ENCODE measurements at places on chromosomes 11 and 22.

- peak; percentile 13 for DNase-seq
Measured at GRCh38 chr11:79113054-79113690, 327.7 kb downstream of the TENM4 start.

- peak; percentile 62 for DNase-seq
Measured at GRCh38 chr11:117221775-117222517, 9.9 kb downstream of the PCSK7 start.

- DNase-seq, result no peak
Measured at GRCh38 chr11:2748061-2748813, 48.4 kb upstream of the KCNQ1OT1 start.

- no peak for DNase-seq
Measured at GRCh38 chr11:96332126-96332771, 10.7 kb downstream of the MAML2 start.

- DNase-seq, result peak; percentile 67
Measured at GRCh38 chr11:120235024-120235628, 4.8 kb upstream of the POU2F3 start.

GRCh38 chr11:102422817-102423712, 29.5 kb downstream of the TMEM123 start:
- peak; percentile 29 for DNase-seq

DNA sequence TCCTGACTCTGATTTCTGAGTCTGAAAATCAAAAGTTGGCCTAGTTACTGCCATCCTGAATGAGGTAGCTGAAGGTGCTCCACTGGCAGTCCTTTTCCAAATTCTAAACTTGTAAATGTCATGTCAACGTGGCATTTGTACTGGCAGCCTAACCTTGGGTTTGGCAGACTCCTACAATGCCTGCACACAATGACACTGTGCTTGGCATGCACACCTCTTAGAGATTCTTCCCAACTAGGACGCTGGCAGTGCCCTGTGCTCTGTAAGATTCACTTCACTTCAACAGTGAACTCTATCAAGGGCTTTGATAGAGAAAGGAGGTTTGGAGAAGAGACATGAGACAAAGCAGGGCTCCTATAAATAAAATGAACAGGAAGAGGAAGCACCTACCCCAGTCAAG, 21.9 kb upstream of the PPP2R1B start:
- no peak for DNase-seq

GRCh38 chr22:42419243-42419881, 12.8 kb downstream of the NFAM1 start:
- DNase-seq, result no peak

- DNase-seq, result peak; percentile 26
Measured at GRCh38 chr22:30453731-30454510, 17.9 kb downstream of the SEC14L3 start.

- DNase-seq, result no peak
Measured at GRCh38 chr11:45085646-45086501, 60.6 kb upstream of the PRDM11 start.

Measured in choroid plexus epithelial cell (primary cell).